ENCODE measurements at places on chromosomes 2 and 18. TPM values are rescaled to one million over a fixed set of nuclear protein-coding genes. Genes with fewer than 3 reads are reported as not detected.
A peak's percentile ranks its signal among the peaks of the same experiment; 100 is the strongest.

- DNase-seq = no peak
Measured at GRCh38 chr2:109066917-109067597, 61.9 kb upstream of the SH3RF3 start.

- DNase-seq = no peak
Measured at GRCh38 chr18:74980669-74981068, 228.3 kb downstream of the PTGR3 start.

- no peak for DNase-seq
Measured at GRCh38 chr2:49296107-49296867, 142.0 kb upstream of the FSHR start.

GRCh38 chr2:213491376-213491775 lies 207.1 kb downstream of the SPAG16 start:
- DNase-seq = no peak

DNA sequence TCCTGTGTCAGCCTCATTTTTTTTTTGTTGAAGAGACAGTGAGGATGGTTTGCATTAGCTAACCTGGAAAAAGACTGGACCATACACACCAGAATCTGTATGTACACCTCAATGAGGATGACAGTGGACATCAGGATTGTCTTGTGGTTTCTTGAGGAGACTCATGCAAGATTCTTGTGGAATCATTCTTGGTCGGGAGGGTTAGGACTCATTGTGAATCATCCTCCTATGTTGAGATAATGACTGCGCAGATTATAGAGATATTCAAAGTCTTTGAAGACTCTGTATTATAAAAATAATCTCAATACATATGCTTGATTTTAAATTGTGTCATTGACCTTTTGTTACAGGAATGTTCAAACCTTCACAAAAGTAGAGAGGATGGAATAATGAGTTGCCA lies 49.1 kb upstream of the DOCK10 start:
- peak; percentile 76 for DNase-seq

DNA sequence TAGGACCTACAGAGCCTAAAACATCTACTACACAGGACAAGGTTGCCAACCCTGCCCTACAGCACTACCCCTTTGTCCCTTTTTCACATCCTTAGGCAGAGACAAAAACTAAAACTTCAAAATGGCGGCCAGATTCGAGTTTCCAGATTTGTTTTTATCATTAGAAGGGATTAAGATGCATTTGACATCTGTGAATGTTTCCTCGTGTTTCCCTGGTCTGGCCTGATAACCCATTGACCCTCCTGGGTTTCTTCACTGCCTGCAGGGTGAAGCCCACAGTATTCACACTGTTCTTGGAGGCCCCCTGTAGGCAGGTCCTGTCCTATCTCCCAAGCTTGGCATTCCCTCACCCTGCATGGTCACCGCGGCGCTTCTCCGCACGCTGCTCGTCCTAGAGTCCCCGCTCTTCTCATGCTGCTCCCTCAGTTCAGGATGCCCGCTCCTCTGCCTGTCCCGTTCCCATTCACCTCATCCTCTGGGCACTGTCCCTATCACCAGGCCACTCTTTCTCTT lies 67.6 kb downstream of the TPGS2 start:
- DNase-seq = no peak

The DBI gene
- 47.7 TPM for total RNA-seq

- no peak for DNase-seq
Measured at GRCh38 chr2:24494410-24494809, 3.4 kb downstream of the NCOA1 start.

DNA sequence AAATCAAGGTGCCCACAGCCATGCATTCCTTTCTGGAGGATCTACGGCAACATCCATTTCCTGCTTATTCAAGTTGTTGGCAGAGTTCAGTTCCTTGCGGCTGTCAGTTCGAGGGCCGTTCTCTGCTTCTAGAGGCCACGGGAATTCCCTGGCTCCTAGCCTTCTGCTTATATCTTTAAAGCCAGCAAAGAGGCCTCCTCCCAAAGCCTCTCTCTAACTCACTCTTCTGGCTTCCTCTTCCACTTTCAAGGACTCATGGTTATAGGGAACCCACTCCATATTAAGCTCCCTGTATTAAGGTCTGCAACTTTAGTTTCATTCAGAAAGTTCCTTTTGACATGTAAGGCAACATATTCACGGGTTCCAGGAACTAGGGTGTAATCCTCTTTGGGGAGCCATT lies 150.1 kb upstream of the RMP24 start:
- no peak for DNase-seq

DNA sequence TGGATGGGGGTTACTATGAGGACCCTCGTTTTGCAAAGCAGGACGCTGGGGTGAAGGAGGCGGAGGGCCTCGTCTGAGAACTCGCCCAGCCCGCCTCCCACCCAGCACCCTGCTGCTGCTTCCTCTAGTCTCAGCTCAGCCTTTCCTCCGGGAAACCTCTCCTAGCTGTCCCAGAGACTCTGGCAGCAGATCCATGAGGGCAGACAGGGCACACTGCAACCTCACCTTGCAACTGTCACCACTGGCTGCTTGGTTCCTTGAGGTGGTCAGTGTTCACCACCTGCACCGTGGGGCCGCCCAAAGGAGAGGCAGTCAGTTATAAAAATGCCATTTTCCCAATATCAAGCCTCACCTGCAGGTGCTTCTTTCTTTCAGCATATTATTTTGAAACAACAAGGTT lies 45.6 kb downstream of the PARD6G start:
- no peak for DNase-seq
